Adrenal gland (tissue), 19 donors: ENCODE measurements at places on chromosomes 3 and 15.

DNA sequence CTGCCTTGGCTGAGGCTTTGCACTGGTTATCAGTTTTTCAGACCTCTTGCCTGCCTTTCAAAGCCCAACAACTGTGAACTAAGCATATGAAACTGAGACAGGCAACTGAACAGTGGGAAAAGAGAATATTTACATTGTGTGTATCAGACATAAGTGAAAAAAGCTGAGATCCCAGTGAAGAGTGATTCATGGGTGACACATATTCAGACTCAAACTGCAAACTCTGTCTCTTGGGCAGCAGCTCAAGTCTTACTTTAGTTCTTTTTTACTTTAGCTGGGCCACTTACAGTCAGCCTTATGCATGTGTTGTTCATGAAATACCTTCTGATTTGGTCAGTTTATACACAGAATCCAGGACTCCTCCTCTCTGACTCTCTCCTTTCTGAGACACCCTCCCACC is 19.2 kb downstream of the SUCLG2 start:
- no peak for DNase-seq

DNA sequence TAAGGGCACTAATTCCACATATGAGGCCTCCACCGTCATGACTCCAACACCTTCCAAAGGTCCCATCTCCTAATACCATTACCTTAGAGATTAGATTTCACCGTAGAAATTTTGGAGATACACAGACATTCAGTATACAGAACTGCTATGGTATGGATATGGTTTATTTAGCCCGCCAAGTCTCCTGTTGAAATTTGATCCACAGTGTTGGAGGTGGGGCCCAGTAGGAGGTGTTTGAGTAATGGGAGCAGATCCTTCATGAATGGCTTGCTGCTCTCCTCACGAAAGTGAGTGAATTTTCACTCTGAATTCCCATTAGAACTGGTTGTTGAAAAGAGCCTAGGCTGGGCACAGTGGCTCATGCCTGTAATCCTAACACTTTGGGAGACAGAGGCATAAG is 7.4 kb downstream of the MKRN3 start:
- DNase-seq = no peak

GRCh38 chr3:193085655-193086054 is 155.4 kb upstream of the PLAAT1 start:
- no peak for DNase-seq

DNA sequence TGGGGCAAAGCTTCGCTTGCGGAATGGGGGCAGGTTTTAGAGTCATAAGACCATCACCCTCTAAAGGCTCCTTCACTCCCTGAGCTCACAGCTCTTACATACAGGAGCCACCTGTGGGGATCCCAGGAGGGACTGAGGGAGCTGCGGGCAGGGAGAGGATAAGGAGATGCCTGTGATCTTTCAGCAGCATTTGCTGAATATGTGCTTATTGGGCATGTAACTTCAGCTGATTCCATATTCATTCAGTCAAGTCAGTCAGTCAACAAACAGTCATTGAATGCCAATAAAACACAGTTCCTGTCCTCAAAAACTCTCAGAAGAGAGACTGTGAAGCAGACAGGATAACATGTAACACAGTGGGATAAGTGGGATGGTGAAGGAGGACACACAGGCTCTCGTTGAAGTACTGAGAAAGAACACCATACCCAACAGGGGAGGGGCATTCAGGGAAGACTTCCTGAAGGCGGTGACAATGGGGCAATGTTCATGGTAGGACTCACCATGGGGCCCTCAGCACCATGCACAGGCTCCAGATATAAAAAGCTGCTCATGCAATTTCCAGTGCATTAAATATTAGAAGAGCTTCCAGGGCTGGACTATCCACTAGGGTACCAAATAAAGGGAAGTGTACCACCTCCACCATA is 240.9 kb downstream of the UACA start:
- no peak for DNase-seq

DNA sequence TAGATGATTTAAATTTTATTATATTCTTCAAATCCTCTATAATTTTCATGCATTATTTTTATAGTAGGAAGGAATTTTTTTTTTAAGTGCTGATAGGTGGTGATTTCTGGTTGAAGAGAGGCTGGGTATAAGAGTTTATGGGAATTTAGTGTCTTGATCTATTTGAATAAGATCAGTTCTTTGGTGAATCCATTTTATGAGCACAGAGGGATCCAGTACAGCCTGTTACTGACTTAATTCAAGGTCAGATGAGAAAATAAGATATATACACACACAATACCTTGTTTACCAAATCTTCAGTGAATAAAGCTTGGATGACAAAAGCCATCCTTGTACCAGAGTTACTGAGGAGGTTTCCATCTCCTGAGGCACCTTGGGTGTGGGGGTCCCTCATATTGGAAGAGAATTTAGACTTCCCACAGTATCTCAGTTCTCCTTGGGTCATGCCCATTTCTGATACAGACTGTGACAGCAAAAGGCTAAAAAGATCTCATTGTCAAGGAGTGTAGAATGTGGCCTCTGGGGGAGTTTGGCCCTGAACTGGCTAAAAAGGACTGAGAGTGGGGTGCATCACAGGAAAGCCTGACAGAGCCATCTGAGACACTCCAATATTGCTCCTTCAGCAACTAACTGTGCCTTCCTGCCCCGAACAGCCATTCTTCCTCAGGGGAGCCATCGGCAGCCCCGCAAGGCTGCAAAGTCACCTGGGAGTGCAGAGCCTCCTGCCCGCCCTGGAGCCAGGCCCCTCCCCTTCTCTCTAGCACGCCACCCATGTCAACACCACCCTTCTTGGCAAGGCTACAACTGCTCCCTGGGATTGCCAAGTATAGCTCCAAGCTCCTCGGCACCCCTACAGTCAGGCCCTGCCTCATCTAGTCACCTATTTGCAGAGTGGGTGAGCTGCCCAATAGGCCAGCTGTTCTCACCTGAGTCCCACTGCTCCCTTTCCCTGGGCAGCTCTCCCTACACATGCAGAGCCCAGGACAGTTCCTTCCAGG is 43.1 kb upstream of the HACD2 start:
- DNase-seq = no peak

DNA sequence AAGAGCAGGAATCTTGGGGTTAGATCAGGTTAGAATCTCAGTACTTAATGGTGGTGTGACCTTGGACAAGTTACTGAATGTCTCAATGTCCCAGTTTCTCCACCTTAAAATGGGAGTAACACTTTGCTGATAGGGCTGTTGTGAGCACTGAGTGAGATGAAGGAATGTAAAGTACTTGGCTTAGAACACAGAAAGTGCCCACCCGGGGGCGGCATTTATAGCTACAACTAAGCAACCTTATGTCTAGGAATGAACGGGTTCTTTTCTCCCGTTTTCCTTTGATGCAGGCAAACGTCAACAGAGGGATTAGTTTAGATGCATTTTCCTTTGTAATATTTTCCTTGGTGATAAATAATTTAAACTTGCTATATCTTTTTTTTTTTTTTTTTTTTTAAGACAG is 176.6 kb downstream of the USP13 start:
- no peak for DNase-seq

DNA sequence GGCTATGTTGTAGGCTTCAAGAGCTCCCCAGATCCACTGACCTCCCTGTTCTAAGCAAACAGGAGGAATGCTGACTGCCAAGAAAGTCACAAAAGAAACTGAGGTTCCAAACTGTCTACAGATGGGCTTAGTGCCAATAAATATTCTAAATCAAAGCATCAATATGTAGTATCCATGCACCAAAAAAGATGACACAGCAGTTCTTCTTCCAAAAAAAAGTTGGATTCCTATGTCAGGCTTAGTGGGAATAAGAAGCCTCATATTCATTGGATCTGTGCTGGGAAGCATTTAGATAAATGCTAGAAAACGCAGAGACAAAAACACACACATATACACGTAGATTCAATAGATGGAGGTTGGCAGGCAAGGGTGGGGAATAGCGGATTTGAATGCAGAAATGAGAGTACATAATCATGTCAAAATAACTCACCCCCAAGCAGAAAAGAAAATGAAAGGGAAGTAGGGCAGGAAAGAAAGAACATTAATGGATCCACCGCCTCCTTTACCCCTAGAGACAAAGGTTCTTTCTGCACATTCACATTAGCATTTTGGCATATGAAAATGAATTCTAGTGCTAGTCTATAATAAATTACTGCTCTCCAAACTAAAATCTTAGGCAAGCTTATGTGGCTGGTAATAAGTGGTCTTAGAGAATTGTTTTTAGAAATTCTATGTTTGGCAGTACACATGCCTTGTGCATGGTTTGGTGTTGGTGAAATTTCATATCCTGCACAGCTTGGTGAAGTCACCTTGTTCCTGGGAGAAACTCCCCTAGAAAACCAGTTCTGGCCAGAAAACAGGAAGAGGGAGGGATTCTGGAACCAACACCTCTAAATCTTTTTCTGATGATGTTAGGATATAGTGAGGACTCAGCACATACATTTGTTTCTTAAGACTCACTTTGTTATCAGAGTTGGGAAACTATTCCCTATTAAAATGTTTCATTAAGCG is 283.4 kb downstream of the LSAMP start:
- no peak for DNase-seq

DNA sequence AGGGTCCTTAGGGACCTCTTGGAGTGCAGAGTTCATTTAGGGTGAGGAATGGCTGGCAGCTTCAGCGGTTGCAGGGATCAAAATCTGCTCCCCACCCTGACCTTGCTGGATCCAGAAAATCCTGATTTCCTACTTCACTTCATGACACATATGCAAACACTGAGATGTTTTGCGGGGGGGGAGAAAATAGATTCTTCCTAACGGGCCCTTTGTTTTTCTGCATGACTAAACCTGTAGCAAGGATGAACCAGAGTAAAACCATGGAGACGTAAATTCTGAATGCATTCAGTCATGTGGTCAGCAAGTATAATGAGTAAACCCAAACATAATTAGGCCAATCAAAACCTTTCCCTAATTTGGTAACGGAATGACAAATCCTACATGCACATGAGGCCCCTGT is 20.0 kb upstream of the RBP1 start:
- DNase-seq = no peak

DNA sequence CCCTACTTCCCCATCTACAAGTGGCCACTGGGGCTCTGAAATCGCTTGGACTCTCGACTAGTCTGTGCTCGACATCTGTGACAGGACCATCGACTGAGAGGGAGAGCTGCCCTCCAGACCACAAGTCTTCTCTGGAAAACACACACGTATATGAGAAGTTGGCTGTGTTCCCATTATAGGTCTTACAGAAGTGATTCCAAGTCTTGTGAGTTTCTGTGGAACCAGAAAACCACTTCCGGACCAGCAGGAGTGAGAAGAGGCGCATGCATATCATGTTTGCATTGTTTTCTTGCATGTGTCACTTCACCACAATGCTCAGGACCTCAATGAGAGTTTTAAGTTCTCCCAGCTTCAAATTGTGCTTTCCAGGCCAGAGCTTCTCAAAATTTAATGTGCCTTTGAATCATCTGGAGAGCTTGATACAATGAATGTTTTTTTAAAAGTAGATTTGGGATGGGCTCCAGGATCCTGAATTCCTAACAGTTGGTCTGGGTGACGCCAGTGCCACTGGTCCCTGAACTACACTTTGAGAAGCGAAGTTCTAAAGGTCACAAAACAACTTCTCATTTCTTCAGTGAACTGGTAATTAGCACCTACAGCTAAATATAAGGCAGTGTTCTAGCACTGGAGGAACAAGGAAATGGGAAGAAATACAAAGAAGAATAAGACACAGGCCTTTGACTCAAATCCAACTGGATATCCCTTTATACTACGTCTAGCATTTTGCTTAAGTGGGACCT is 15.7 kb downstream of the LIPC start:
- no peak for DNase-seq

GRCh38 chr3:41002104-41002503 is 197.2 kb upstream of the CTNNB1 start:
- DNase-seq = no peak

- DNase-seq = no peak
These were observed 24.1 kb upstream of the AKAP13 start for GRCh38 chr15:85356276-85356675.

GRCh38 chr3:32276279-32276841 is 37.9 kb downstream of the CMTM8 start:
- no peak for DNase-seq

DNA sequence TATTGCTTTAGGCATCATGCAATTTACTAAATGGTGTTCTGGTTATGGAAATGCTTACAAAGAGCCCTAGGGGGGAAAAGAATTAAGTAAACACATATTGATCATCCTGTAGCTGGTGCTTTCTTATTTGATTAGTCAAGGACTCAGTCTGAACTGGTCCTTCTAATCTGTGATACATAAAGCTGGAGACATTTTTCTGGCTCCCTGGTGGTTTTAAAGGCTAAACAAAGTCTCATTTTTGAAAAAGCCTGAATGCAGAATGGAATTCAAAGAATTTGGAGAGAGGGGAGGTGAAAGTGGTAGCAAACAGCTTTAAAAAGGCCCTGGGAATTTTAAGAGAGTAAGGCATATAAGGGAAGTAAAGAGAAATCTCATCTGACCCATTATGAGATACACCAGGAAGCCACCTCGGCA is 149.7 kb downstream of the RBMS3 start:
- DNase-seq = no peak

GRCh38 chr3:1953536-1953935 is 145.1 kb upstream of the CNTN4 start:
- DNase-seq = no peak

DNA sequence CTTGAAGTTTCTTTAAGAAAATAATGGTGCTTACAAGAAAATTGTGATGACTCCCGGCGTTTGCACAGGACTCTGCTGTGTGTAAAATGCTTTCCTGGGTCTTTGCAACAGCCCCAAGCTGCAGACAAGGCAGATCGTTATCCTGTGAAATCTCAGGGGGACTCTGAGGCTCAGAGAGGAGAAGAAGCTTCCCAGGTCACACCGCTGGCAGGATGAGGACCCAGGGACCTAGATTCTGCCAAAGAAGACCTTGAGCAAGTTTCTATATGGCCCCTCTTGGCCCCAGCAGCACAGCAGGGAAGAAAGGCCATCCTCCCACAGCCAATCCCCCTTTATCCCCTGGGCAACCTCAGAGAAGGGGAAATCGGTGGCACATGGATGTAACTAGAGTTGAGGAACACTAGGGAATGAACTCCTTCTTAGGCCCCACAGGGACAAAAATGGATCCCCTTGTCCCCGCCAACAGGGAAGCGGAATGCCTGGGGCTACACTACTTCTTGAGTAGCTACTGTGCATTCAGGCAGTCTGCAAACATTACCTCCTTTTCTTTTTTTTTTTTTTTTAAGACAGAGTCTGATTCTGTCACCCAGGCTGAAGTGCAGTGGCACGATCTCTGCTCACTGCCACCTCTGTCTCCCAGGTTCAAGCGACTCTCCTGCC is 72.8 kb downstream of the CPN2 start:
- no peak for DNase-seq

GRCh38 chr3:39183211-39184080 is 8.9 kb downstream of the XIRP1 start:
- no peak for DNase-seq

GRCh38 chr3:183375337-183375736 is 53.1 kb downstream of the MCF2L2 start:
- no peak for DNase-seq
